ENCODE measurements at places on chromosomes 6 and 20.

- DNase-seq: no peak
Measured at GRCh38 chr6:101302593-101302992, 90.9 kb upstream of the GRIK2 start.

GRCh38 chr20:62791301-62792181 is 4.7 kb upstream of the MRGBP start:
- DNase-seq: peak; percentile 60

DNA sequence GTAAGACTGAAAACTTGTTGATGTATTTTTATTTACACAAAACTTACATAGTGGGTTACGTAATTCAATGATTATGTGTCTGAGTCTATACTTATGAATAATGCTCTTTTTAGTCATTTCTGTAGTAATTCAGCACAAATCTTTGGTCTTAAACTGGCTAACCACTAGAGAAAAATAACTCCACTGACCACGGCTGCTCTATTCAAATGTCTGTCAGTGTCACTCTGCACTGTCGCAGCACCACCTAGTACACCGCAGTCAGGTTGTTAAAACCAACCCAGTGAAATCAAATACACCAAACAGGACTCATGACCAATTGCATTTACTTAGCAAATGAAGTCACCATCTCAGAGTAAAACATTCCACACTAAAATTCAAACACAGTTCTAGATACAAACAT is 93.5 kb upstream of the CCDC28A start:
- no peak for DNase-seq

DNA sequence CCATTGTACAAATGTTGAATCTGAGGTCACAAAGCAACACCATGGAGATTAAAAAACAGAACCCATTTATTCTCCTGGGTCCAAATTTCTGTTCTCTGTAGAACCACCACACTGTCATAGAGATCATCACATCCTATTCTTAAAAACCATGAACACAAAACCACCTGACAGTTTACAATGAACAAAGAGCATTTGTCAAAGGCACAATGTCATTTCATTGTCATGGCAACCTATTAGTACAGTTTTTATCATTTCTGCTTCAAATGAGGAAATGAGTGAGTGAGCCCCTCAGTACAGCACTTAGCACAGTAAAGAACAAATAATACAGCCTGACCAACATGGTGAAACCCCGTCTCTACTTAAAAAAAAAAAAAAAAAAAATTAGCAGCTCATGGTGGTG is 23.1 kb upstream of the LAMP5 start:
- DNase-seq: no peak
